ENCODE measurements at places on chromosomes 11 and 22. TPM values are rescaled to one million over a fixed set of nuclear protein-coding genes. Genes with fewer than 3 reads are reported as not detected.

OOSP1 gene
- not detected for total RNA-seq

MMP10 gene
- not detected for total RNA-seq

ALKBH8 gene
- total RNA-seq = 13.3 TPM

CHKA gene
- 20.6 TPM for total RNA-seq

HSPB2 gene
- total RNA-seq = not detected

FXYD2 gene
- 19.5 TPM for total RNA-seq

RAG2 gene
- not detected for total RNA-seq

LBHD1 gene
- total RNA-seq = 33.3 TPM

TOMT gene
- total RNA-seq = not detected

OR9I1 gene
- total RNA-seq = not detected

SPTBN2 gene
- total RNA-seq = 0.67 TPM

ANKK1 gene
- 0.89 TPM for total RNA-seq

HORMAD2 gene
- not detected for total RNA-seq

SPDYC gene
- not detected for total RNA-seq

GRCh38 chr22:21760640-21761039, 25.0 kb upstream of the YPEL1 start:
- no peak overlapping the region for H3K27ac ChIP-seq
- H3K36me3 ChIP-seq = peaks cover 61% of the 10 kb centered on the region

GRCh38 chr11:47437746-47438418, 11.1 kb downstream of the RAPSN start:
- no peak for DNase-seq
- no peak overlapping the region for H3K27ac ChIP-seq
- no peaks in the 10 kb centered on the region for H3K4me1 ChIP-seq
- H3K4me3 ChIP-seq = no peak overlapping the region
- H3K36me3 ChIP-seq = no peaks in the 10 kb centered on the region

- H3K4me3 ChIP-seq = no peak overlapping the region
- H3K27ac ChIP-seq = no peak overlapping the region
- no peaks in the 10 kb centered on the region for H3K36me3 ChIP-seq
- DNase-seq = no peak
- no peaks in the 10 kb centered on the region for H3K27me3 ChIP-seq
- H3K4me1 ChIP-seq = no peaks in the 10 kb centered on the region
These were observed 27.1 kb downstream of the NECTIN1 start for GRCh38 chr11:119701591-119702549.

- no peak for DNase-seq
- H3K36me3 ChIP-seq = no peaks in the 10 kb centered on the region
- H3K4me3 ChIP-seq = no peak overlapping the region
- peaks cover 21% of the 10 kb centered on the region for H3K4me1 ChIP-seq
- peaks cover 4% of the 10 kb centered on the region for H3K27me3 ChIP-seq
- H3K27ac ChIP-seq = no peak overlapping the region
These were observed 5.1 kb upstream of the APLP2 start for GRCh38 chr11:130064596-130064995.

DNA sequence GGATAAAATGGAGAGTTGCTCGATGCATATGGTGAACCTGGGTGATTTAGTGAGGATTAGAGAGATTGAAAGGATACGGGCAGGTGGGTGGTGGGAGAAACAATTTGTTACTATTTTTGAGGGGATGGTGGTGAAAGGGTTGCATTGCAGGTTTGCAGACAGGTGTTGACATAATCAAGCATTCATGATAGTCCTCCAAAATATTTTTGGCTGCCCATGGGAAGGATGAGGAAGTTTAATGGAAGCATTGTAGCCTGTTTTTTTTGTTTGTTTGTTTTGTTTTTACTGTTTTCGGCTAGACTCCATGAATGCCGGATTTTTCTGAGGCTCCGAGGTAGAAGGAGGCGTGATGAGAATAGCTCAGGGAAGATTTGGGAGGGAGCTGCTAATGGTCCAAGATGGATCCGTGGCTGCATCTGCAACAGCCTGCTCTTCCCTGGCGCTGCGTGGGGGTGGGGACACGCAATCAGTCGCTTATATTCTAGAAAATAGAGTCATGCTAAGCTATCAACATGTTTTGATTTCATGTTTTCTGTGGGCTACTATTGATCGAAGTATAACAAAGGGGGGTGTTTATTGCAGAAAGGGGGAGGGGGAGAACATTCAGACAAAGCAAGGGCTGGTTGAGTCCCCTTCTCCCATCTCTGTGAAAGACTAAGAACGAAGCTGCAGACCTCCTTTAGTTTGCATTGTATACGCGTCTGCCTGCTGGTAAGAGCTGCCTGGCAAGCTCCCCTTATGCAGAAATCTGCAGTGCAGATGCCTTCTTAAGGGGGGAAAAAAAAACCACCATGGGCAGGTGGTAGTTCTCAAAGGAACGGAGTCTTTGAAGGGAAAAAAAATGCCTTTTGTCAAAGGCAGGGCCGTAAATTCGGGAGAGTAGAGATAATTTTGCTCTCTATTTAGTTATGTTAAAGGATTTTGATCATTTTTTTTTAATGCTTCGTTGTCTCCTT, 1.0 kb downstream of the RTN3 start:
- H3K4me3 ChIP-seq = peak overlapping the region; percentile 85
- H3K4me1 ChIP-seq = peaks cover 15% of the 10 kb centered on the region
- no peak for DNase-seq
- no peaks in the 10 kb centered on the region for H3K36me3 ChIP-seq
- peak overlapping the region; percentile 83 for H3K27ac ChIP-seq

- H3K4me1 ChIP-seq = no peaks in the 10 kb centered on the region
- no peak for DNase-seq
- no peaks in the 10 kb centered on the region for H3K27me3 ChIP-seq
- no peaks in the 10 kb centered on the region for H3K36me3 ChIP-seq
- no peak overlapping the region for H3K27ac ChIP-seq
These were observed 29.9 kb downstream of the FGF4 start for GRCh38 chr11:69745201-69745600.

GRCh38 chr11:44815917-44816456, 89.2 kb downstream of the TSPAN18 start:
- no peaks in the 10 kb centered on the region for H3K4me1 ChIP-seq
- H3K27me3 ChIP-seq = no peaks in the 10 kb centered on the region
- H3K36me3 ChIP-seq = no peaks in the 10 kb centered on the region
- no peak overlapping the region for H3K4me3 ChIP-seq
- DNase-seq = no peak

GRCh38 chr11:23755769-23756168, 741.1 kb upstream of the LUZP2 start:
- no peak overlapping the region for H3K4me3 ChIP-seq
- H3K4me1 ChIP-seq = no peaks in the 10 kb centered on the region
- no peak overlapping the region for H3K27ac ChIP-seq
- no peaks in the 10 kb centered on the region for H3K36me3 ChIP-seq

GRCh38 chr11:12778240-12778905, 104.2 kb downstream of the TEAD1 start:
- peaks cover 3% of the 10 kb centered on the region for H3K27me3 ChIP-seq
- H3K36me3 ChIP-seq = no peaks in the 10 kb centered on the region
- DNase-seq = no peak
- no peaks in the 10 kb centered on the region for H3K4me1 ChIP-seq
- H3K27ac ChIP-seq = no peak overlapping the region

GRCh38 chr22:45105281-45105702, 58.4 kb upstream of the NUP50 start:
- no peaks in the 10 kb centered on the region for H3K36me3 ChIP-seq
- DNase-seq = no peak
- no peak overlapping the region for H3K27ac ChIP-seq
- H3K4me3 ChIP-seq = no peak overlapping the region
- H3K4me1 ChIP-seq = no peaks in the 10 kb centered on the region
- H3K27me3 ChIP-seq = no peaks in the 10 kb centered on the region

- no peaks in the 10 kb centered on the region for H3K27me3 ChIP-seq
- no peak for DNase-seq
- no peak overlapping the region for H3K4me3 ChIP-seq
- H3K36me3 ChIP-seq = no peaks in the 10 kb centered on the region
These were observed 20.6 kb upstream of the MUC5B start for GRCh38 chr11:1202154-1202775.

GRCh38 chr11:85752890-85753581, 57.9 kb downstream of the SYTL2 start:
- peaks cover 5% of the 10 kb centered on the region for H3K4me1 ChIP-seq
- peak; percentile 15 for DNase-seq
- peaks cover 4% of the 10 kb centered on the region for H3K27me3 ChIP-seq

GRCh38 chr11:120715239-120715638, 203.7 kb downstream of the GRIK4 start:
- H3K4me1 ChIP-seq = peaks cover 8% of the 10 kb centered on the region
- H3K27me3 ChIP-seq = no peaks in the 10 kb centered on the region
- H3K36me3 ChIP-seq = no peaks in the 10 kb centered on the region
- peak; percentile 18 for DNase-seq
- no peak overlapping the region for H3K27ac ChIP-seq

DNA sequence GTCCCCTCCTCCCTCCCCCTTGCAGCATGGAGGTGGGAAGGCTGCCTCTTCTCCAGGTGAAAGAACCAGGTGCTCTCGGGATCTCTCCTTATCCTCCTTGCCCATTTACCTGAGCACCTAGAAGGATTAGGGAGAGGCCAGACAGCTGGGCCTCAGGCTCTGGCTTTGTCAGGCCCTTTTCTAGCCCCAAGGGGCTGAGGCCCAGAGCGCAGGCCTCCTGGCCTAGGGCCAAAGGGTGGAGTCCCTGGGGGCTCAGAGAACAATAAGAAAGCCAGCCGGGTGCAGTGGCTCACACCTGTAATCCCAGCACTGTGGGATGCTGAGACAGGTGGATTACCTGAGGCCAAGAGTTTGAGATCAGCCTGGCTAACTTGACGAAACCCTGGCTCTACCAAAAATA, 5.4 kb upstream of the TTLL1 start:
- H3K27me3 ChIP-seq = no peaks in the 10 kb centered on the region
- no peak for DNase-seq
- H3K4me1 ChIP-seq = no peaks in the 10 kb centered on the region
- H3K36me3 ChIP-seq = no peaks in the 10 kb centered on the region
- no peak overlapping the region for H3K4me3 ChIP-seq

GRCh38 chr11:107218123-107219013, 200.1 kb upstream of the GUCY1A2 start:
- no peaks in the 10 kb centered on the region for H3K4me1 ChIP-seq
- H3K27me3 ChIP-seq = no peaks in the 10 kb centered on the region
- H3K36me3 ChIP-seq = no peaks in the 10 kb centered on the region
- H3K27ac ChIP-seq = no peak overlapping the region
- no peak overlapping the region for H3K4me3 ChIP-seq
- no peak for DNase-seq

DNA sequence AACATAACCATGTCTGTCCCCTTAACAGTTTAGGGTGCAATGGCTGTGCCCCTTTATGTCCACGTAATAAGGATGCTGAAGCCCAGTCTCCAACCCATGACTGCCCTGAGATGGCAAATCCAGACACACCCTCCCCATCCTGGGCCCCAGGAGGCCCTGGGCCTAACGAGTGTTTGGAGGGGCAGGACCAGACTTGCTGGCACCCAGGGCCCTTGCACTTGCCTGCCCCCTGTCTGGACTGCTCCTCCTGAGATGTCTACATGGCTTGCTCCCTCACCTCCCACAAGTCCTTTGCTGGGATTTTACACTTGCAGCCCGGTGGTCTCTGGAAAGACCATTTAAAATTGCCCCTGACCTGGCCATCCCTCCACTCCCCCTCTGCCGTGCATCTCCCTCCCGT, 132.2 kb upstream of the NECTIN1 start:
- H3K4me3 ChIP-seq = no peak overlapping the region
- H3K36me3 ChIP-seq = no peaks in the 10 kb centered on the region
- H3K27me3 ChIP-seq = no peaks in the 10 kb centered on the region
- DNase-seq = no peak
- no peaks in the 10 kb centered on the region for H3K4me1 ChIP-seq

DNA sequence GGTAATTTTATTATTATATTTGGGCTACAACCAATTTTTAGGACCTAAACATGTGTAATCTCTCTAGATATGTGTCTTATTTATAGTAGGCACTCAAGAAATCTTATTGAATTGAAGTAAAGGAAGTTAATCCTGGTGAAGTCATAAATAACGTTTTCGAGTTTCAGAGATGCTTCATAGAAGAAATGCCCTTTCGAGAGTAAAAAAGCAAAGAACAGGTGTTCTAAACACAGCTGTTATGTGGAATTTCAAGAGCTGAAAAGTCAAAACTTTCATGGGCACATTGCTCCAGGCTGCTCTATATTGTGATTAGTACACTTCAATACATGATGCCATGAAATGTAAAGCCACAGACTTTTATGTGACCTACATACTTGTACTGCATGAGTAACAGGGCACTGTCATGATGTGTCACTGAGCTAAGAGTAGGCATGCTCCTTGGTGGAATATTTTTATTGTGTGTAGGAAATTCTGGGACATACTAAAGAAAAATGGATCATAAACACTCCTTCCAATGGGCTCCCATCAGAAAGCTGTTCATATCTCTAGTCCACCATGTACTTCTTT, 7.2 kb upstream of the ELMOD1 start:
- H3K27me3 ChIP-seq = peaks cover 26% of the 10 kb centered on the region
- H3K4me3 ChIP-seq = no peak overlapping the region
- H3K4me1 ChIP-seq = no peaks in the 10 kb centered on the region
- no peak for DNase-seq
- H3K36me3 ChIP-seq = no peaks in the 10 kb centered on the region
- no peak overlapping the region for H3K27ac ChIP-seq

GRCh38 chr11:68302256-68302655, 10.1 kb upstream of the LRP5 start:
- H3K4me1 ChIP-seq = peaks cover 8% of the 10 kb centered on the region
- H3K27me3 ChIP-seq = no peaks in the 10 kb centered on the region
- DNase-seq = no peak

DNA sequence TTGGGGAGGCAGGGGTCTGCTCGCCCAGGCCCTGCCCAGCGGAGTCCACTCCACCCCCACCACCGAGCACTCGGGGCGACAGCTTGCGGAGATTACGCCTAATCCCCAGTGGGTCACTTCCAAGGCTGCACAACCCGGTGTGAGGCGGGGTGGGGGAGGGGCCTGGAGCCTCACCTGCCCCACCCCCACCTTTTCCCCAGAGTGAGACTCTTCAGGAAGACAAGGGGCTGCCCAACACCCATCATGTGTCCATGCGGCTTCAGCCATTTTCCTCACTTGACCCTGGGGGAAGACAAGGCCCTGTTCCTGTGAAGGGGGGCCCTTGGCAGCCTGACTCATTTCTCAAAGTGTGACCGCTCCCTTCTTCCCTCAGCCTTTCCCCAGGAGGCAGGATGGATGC, 12.5 kb downstream of the SYNGR1 start:
- no peak for DNase-seq
- no peak overlapping the region for H3K4me3 ChIP-seq
- H3K27me3 ChIP-seq = no peaks in the 10 kb centered on the region
- H3K27ac ChIP-seq = no peak overlapping the region

Data from B cell (primary cell).